ENCODE measurements at places on chromosomes 3 and 15. TPM values are rescaled to one million over a fixed set of nuclear protein-coding genes. Genes with fewer than 3 reads are reported as not detected.

GRCh38 chr3:185353823-185354614 lies 8.9 kb upstream of the MAP3K13 start:
- peak; percentile 61 for DNase-seq

Gene ITIH1
- total RNA-seq: not detected

Gene NANOGP8
- 0.27 TPM for total RNA-seq

DNA sequence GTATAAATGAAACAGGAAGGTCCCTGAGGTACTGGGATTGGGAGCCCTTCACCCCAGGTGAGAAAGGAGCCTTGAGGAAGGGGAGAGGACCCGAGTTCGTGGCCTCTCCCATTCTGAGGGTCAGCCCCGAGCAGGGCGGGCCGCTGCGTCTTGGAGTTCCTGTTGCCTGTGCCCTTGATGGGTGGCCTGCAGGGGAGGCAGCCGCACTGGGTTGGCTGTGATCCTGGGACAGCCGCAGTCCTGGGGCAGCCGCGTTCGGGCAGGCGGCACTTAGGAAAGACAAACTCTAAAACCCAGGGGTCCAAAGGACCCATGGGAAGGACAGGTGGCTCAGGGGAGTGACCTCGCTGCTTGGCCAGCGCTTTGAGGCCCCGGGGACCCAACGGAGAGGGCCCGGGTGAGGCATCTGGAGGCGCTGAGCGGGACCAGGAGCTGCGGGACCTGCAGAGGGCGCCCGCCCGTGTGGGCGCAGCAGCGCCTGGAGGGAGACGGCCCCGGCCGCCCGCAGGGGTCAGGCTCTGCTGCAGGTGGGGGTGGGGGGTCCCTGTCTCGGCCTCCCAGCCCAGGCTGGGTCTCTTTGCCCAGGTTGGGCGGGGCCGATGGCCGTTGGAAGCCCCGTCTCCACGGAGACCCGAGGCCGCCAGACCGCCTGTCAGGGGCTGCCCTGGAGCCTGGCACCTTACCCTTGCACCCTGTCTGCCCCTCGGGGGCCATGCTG lies 65.1 kb downstream of the HMCES start:
- peak; percentile 55 for DNase-seq

GRCh38 chr15:70789213-70789612 lies 25.9 kb upstream of the UACA start:
- no peak for DNase-seq

Gene TUSC7
- total RNA-seq: not detected

Gene CD86
- total RNA-seq: 0.71 TPM

DNA sequence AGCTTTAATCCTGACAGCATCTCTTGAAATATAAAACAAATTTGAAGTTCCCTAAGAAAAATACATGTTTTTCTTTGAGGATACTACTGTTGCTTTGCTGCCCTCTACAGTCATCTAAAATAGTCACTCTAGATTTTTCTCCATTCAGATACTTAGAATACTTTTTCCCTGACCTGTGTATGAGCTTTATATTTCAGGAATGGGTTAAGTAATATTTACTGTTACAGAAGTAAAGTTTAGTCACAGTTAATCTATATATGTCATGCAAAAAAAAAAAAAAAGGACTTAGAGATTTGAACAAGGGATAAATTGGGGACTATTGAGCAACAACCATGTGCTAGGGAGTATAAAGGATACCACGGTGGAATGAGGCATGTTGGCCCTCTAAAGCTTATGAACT lies 8.8 kb downstream of the NECTIN3 start:
- no peak for DNase-seq

Gene EIF4E3
- total RNA-seq: 48.6 TPM

Gene HYAL1
- total RNA-seq: 8.5 TPM

Gene DPPA4
- total RNA-seq: not detected

DNA sequence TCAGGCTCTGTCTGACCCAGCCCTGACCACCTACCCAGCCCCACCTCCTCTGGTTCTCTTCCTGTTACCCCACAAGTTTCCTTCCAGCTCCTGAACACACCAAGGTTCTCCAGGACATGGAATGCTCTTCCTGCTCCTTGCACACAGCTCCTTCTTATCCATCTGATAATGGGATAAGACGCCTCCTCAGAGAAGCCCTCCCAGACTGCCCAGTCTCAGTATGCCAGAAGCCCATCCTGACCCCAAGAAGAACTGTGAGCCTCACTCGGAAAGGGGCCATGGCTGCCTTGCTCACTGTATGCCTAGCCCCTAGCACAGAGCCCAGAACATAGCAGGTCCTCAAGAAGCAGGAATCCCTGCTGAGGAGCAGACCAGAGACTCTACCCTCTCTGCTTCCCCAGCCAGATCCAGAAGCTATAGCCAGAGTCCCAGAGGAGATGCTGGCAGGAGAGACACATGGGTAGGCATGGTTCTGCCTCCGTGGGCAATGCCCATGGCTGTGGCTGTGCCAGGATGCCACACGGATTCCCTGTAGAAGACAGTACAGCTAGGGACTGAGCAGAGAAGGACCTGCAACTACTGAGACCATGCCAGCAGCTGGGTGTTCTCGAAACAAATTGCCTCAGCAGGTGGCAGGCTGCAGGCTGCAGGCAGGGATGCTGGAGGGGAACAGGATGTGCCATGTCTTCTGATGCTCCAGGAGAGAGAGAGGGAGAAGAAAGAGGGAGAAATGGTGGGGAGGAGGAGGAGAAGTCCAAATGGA lies 74.0 kb upstream of the LINGO1 start:
- DNase-seq: no peak

DNA sequence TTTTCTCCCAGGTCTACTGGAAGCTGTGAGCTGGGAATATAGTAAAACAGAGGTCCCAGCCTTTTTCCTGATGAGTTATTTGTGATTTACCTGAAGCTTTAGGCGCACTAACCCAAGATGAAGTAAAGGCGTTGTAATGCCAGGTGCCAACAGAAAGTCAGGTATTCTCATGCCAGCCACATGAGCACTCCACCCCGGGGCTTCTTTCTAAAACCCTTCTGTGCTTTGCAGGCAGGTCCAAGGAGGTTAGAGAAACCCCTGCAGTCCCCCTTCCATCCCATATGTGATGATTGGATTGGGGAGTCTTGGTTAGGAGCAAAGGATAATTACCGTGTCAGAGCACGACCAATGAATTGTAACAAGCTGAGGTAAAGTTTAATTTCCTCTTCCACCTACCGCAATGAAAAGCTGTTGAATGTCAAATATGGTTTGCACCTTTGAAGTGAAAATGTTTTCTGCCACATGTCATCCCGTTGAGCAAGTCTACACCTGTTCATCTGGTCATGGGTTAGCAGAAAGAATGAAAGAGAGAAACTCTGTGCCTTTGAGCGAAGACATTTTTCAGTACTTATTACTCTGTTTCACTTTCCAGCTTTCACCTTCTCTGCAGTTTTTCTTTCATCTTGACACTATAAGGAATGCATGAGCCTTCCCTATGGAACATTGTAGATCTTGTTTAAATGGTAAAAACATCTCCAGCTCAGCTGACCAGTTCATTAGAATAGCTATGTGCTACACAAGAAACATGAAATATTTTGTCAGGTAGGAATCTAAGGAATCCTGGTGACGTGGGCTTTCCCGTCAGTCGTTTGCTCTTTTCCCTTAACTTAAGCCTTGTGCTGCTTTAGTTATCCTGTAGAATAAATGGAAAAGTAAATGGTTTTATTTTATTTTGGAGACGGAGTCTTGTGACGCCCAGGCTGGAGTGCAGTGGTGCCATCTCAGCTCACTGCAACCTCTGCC lies 204.6 kb upstream of the IL12A start:
- DNase-seq: no peak

DNA sequence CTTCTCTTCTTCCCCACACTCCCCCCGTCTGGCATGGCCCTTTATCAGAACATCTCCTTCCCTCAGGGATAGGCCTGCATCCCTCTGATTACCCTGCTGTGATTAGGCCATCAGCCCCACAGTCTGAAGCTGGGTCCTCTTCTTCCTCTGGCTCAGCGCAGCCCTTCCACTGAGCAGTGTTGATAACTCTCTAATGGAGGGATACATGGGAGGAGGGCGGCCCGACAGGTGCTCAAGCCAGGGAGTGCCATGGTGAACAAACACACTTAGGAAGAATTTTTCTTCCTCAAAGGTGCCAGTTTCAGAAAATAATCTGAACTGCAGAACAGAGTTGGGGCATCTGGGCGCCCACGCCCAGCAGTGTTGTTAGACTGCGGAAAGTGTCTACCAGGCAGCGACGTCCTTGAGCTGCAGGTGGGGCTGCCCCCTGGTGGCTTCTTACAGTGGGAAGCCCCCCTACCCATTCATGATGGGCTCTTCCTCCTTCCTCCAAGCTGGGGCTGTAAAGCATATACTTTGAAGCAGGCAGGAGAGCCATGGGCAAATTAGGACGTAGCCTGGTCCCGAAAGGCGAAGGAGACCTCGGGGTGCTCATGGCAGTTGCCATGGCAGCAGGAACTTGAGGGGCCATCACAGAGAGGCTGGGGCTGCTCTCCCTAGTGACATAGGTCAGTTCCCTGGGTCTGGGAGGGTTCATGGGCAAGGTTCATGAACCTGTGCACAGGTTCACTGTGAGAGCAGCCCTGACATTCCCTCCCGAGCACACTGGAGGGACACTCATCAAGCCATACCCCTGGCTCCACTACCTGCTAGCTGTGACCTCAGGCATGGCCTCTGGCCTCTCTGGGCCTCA lies 33.2 kb upstream of the NR2C2 start:
- no peak for DNase-seq

DNA sequence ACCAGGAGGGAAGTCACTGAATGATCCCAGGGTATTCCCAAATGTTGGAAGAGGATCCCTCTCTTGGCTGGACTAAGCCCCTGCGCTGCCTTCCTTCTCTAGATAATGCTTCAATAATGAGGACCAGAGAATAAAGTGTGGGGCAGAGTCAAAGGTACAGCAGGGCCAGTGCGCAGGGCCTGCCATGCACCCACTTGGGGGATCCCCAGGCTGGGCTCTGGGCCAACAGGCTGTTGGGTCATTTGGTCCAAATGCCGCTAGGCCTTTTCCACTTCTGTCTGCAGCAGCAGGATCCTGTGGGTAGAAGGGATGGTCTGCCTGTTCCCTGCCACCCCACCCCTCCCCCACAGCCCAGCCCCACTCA lies 5.7 kb upstream of the CLK3 start:
- peak; percentile 30 for DNase-seq

- DNase-seq: no peak
Observed at GRCh38 chr3:127853681-127854080, 31.4 kb upstream of the MGLL start.

DNA sequence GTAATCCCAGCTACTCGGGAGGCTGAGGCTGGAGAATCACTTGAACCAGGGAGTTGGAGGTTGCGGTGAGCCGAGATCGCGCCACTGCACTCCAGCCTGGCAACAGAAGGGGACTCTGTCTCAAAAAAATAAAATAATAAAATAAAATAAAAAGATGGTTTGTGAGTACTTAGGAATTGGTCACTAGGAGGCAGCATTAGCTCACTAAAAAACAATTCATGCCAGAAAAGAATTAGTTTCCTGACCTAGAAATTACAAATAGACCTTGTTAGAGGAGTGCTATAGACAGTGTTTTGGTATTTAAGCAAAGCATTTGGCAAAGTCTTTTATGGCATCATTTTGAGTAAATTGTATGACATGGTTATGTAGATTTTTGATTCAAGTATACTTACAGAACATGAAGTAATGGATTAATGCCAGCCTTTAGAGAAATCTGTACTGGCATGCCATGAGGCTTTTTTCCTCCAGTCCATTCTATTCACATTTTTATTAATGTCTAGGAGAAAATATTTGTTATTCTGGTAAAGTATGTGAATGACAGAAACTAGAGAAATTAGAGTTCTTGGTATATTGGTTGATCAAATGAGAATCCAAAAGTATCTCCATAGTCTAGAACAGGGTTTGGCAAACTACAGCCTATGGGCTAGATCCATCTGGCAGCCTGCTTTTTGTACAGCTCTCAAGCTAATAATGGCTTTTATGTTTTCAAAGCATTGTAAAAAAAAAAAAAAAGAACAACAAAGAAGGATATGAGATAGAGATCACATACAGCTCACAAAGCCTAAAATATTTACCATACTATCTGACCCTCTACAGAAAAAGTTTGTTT lies 81.6 kb downstream of the LRRC49 start:
- no peak for DNase-seq

GRCh38 chr3:16104156-16104555 lies 70.3 kb upstream of the GALNT15 start:
- DNase-seq: no peak

- DNase-seq: no peak
Observed at GRCh38 chr3:58572634-58573230, 4.5 kb downstream of the FAM107A start.

DNA sequence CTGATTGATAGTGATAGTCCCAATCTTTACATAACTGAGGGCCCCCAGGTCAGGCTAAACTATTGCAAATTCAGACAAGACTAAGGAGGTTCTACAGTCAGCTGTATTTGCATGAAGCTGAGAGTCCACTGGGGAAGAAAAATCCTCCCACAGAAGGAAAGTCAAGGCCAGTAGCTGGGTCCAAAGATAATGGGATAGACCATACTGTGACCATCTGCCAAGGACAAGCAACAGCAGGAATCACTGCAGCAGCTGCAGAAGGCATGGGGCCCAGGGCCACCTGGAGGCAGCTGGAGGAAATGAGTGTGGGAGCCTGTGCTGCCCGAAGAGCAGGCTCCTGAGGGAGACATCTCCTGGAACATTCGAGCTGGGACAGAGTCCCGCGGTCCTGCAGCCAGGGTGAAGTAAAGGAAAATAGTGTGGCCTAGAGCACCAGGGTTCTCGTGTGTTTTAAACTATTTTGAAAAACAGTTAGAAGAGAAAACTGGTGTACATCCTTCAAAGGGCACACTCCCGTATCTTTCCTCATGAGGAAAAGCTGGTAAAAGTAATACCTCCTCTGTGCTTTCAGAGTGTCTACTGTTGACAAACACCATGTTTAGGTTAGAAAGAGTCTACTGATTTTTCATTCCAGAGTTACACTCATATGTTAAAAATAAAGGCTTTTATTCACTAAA lies 13.2 kb upstream of the TMEM212 start:
- DNase-seq: peak; percentile 85

DNA sequence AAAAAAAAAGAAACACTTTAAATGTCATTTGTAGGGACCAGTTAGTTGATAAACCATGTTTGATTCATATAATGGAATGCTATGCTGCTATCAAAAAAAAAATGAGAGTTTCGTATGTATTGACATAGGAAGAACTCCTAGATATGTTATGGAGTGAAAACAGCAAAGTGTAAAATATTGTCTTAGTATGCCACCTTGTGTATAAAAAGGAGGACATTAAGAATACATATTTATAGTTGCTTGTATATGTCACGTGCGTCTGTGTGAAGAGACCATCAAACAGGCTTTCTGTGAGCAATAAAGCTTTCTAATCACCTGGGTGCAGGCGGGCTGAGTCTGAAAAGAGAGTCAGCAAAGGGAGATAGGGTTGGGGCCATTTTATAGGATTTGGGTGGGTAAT lies 39.5 kb downstream of the KBTBD8 start:
- no peak for DNase-seq

GRCh38 chr3:38835939-38836338 lies 19.9 kb upstream of the SCN10A start:
- DNase-seq: no peak

DNA sequence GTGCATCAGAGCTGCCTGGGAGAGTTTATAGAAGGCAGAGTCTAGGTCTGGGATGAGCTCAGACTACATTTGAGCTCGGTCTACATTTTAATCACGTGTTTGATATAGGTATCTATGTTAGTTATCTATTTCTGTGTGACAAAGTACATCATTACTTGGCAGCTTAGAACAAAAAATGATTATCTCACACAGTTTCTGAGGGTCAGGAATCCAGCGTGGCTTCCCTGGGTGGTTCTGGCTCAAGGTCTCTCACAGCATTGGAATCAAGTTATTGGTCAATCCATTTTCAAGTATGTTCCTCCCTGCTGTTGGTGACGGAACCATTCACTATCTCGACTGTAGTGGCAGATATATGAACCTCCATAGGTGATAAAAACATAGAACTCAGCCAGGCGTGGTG lies 71.7 kb downstream of the ABHD5 start:
- DNase-seq: no peak

Gene SAXO2
- 1.9 TPM for total RNA-seq

Gene AMIGO3
- 0.36 TPM for total RNA-seq
